ENCODE measurements at places on chromosomes 12 and 14.

GRCh38 chr12:22409377-22410164, 75.1 kb upstream of the ST8SIA1 start:
- peak; percentile 17 for DNase-seq

DNA sequence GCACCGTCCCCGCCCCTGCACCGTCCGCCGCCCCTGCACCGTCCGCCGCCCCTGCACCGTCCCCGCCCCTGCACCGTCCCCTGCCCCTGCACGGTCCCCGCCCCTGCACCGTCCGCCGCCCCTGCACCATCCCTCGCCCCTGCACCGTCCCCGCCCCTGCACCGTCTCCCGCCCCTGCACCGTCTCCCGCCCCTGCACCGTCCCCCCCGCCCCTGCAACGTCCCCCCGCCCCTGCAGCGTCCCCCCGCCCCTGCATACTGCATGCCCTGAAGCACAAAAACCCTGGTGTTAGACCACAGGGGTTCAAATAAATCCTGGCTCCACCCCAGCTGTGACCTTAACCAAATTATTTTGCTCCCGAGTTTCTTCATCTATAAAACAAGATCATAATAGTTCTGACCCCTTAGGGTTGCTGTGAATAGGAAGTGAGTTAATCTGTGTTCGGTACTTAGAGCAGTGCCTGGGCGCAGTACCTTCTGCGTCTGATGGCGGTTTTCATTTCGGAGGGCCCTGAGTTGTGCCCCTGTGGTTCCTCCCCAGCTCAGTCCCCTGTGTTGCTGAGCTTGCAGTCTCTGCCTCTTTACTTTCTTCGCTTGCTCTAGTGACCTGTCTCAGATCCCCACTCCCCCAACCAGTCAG, 38.1 kb downstream of the ESRRB start:
- no peak for DNase-seq

- DNase-seq: no peak
Observed at GRCh38 chr12:88922816-88923215, 342.5 kb upstream of the KITLG start.

GRCh38 chr14:103374121-103374520, 11.1 kb upstream of the MARK3 start:
- no peak for DNase-seq

GRCh38 chr12:58764100-58764953, 156.0 kb downstream of the LRIG3 start:
- DNase-seq: no peak

GRCh38 chr12:52537101-52537500, 15.8 kb downstream of the KRT71 start:
- DNase-seq: no peak

DNA sequence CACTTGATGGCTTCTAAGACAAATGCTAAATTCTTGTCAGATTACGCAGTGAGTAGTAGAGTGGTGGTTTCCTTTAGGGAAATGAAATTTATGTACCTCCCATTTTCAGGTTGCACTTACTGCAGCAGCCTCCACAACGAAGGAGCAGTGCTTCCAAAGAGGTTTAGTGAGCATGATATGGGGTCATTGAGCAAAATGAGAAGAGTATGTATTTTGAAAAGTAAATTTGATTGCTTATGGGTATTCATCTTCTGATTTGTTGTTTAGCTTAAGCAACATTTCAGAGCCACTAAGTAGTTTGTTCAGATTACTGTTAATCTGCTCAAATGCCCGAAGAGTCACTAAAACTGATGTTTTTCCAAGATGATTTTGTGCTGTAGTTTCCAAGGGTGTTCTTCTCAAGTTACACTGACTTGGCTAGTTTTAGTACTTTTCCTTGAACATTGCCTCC, 493.6 kb downstream of the PCNX1 start:
- DNase-seq: no peak

DNA sequence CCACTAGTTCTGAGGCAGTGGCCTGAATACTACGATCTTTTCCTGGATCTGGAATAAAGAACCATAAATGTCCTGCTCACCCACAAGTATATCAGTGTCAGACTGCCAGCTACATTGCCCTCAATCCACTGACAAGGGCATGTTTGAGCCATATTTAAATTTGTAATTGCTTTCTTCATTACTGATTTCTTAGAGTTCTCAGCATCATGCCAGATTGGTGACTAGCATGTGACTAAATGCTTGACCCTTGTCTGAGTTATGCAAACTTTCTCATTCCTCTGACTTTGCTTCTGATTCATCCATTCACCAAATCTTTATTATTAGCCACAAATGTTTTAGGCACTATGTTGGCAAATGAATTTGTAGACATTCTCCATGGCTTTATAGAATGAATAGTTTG, 143.6 kb upstream of the SLC16A7 start:
- no peak for DNase-seq

DNA sequence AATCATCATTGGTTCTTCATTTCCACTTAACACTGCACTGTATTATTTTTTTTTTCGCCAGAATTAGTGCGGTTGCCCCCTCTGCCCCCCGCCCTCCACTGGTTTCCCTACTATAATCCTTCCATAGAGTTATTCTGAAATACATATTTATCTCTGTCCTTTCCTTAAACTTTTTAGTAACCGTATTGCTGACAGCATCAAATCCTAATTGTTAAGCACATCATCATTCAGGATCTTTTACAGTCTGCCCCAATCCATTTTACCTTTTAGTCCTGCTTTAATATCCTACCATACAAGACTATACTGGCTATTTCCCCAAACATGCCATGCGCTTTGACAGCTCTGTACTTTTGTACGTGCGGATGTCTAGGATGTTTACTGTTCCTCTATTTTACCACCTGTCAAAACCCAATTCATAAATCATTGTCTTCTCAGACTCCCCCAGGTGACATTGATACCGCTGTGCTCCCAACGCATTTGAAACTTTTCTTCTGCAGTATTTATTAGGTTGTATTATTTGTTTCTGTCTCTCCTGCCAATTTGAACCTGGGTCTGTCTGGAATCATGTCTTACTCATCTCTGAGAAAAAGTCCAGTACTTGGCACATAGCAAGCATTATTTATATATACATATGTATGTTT, 1.0 kb downstream of the FGFR1OP2 start:
- no peak for DNase-seq

GRCh38 chr12:15679151-15679550, 110.0 kb downstream of the EPS8 start:
- DNase-seq: no peak

- DNase-seq: peak; percentile 13
Observed at GRCh38 chr14:65303190-65303898, 109.2 kb upstream of the FUT8 start.

- no peak for DNase-seq
Observed at GRCh38 chr14:22538671-22539228, 50.3 kb downstream of the DAD1 start.

GRCh38 chr14:93688239-93688666, 100.0 kb downstream of the PRIMA1 start:
- DNase-seq: no peak

- no peak for DNase-seq
Observed at GRCh38 chr14:88196116-88196890, 126.8 kb downstream of the KCNK10 start.

DNA sequence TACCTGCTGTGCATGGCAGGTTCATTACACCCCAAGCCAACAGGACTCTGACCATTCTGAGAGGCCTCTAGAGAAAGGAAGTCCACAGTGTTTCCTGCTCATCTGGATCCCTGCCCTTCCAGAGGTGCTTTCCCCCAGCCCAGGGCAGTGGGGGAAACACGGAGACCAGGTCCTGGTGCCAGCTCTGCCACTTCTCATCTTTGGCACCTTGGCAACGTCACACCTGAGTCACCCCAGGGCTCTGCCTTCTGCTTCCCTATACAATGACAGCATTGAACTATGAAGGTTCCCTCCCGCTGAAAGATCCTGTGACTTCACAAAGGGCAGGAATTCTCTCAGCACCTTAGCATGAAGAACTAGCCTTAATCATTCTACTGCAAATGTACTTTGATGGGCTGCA, 74.9 kb downstream of the ANO2 start:
- no peak for DNase-seq

DNA sequence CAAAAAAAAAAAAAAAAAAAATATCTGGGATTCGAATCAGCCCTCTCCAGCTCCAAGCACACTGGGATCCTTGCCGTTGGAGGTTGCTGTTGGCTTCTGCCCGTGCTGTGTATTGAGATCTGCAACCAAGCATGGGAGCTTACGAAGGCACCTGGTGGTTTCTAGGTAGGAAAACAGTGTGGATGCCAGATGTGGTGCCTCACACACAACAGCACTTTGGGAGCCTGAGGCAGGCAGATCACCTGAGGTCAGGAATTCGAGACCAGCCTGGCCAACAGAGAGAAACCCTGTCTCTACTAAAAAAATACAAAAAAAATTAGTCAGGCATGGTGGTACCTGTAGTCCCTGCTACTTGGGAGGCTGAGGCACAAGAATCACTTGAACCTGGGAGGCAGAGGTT, 47.4 kb downstream of the ATF7 start:
- DNase-seq: no peak

- DNase-seq: no peak
Observed at GRCh38 chr14:76168531-76168930, 16.8 kb downstream of the GPATCH2L start.

GRCh38 chr14:51654533-51654845, 2.8 kb downstream of the FRMD6 start:
- DNase-seq: no peak

GRCh38 chr12:32312049-32312670, 87.2 kb upstream of the FGD4 start:
- no peak for DNase-seq

DNA sequence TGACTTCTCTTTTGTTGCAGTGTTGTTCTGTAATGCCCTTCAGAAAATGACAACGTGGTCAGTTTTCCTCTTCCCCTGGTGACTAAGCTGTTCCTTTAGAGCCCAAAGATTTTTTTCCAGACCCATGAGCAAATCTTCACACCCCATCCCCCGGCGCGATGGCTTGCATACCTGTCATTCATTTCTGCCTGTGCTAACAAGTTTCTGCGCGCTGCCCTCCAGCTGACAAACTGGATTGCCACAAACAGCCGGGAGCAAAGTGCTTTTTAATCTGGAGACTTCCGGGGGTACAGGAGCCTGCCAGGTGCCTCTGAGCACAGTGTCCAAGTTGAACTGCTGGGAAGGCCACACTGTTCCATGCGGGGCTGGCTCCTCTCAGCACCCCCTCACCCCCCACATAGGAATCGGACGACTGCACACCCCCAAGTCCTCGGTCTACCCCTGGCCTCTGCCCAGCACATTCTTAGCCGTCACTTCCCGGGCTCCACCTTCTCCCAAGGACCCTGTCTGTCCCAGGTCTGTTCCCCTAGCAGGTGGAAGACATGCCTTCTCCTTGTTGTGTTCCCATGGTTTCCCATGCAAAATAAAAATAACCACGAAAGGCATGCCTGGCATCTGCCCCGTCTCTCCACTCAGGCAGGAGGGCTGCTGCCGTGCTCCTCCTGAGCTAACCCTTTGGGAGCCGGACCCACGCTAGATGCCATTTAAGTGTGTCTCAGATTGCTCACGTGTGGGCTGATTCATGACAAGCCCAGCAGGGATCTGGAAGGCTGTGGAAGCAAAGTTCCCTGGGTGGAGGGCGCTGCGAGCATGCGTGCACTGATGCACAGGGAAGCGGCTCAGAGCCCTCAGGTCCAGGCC, 14.1 kb downstream of the RILPL1 start:
- DNase-seq: no peak

GRCh38 chr12:95385246-95386035, 88.5 kb upstream of the METAP2 start:
- DNase-seq: no peak

GRCh38 chr12:78586790-78587189, 277.8 kb upstream of the SYT1 start:
- DNase-seq: no peak

- DNase-seq: no peak
Observed at GRCh38 chr12:108103087-108103486, 26.0 kb upstream of the WSCD2 start.

GRCh38 chr14:99196310-99196650, 75.7 kb downstream of the BCL11B start:
- DNase-seq: no peak

DNA sequence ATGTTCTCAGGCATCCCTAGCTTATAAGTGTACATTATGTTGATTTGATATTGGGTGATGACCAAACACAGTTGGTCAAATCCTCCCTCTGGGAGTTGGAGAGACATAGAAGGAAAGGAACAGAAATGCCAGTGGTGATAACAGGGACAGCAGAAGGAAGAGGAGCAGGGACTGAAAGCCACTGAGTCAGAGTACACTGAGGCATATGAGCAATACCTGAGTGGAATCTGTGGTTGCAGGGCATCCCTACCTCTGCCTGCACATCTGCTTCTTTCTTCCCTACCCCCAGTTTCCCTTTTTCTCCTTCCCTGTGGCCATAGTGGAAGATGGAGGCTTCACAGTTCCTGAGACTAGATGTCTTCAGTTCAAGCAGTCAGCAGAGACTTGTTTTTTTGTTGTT, 44.9 kb downstream of the BICD1 start:
- DNase-seq: no peak

DNA sequence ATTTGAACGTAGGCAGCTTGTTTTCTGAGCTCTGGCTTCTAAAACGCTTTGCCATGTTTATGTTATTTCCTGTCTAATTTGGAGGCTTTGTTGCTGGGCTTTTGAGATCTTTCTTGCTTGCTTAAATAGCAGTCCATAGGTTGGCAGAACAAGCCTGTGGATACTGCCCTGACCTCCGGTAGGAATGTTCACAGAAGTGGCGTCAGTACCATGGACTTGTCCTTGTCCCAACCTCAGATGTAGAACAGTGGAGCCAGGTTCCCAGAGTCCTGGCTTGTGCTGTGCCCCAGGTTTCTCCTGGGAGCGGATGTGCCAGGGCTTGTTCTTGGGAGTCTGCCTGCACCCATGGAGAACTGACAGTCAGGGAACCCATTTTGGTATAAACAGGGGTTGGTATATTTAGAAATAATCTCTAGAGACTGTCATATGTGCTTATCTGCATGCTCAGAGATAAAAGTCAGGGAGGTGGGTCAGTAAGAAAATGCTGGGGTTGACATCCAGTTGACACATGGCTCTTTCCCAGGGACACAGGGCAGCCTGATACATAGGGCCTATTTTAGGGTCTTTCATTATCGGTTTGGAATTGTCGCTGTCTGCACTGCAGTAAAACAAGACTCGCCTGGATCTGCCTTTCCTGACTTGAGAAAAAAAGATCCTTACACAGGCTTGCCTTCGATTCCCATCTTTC, 22.9 kb downstream of the CACNA1C start:
- no peak for DNase-seq

- no peak for DNase-seq
Observed at GRCh38 chr14:73774671-73775070, 60.5 kb upstream of the PNMA1 start.

- DNase-seq: no peak
Observed at GRCh38 chr14:33776871-33777270, 174.0 kb downstream of the EGLN3 start.

All from WERI-Rb-1 (cell line).